ENCODE measurements at places on chromosomes 12 and 14.
A peak's percentile ranks its signal among the peaks of the same experiment; 100 is the strongest.

- DNase-seq = no peak
These were observed 11.9 kb downstream of the DLST start for GRCh38 chr14:74893614-74894091.

GRCh38 chr14:101184104-101184455 lies 280.6 kb upstream of the RTL1 start:
- no peak for DNase-seq

- no peak for DNase-seq
These were observed 1.4 kb downstream of the FIGNL2 start for GRCh38 chr12:51846911-51847642.

DNA sequence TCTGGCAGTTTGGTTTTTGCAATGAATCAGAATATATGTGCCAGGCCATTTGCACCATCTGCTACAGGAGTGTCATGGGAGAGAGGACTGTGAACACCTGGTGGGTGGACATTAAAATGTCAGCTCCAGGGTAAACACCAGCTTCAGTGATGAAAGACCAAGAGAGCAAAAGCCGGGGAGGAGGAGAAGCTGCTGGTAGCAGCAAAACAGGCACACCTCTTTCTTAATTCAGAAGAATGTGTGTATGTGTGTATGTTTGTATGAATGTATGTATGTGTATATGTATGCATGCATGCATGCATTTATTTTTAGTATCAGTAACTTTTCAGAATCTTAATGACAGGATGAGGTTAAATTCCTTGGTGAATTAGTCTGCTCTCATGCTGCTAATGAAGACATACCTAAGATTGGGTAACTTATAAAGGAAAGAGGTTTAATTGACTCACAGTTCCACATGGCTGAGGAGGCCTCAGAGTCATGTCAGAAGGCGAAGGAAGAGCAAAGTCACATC lies 357.4 kb upstream of the PRICKLE1 start:
- DNase-seq = no peak

DNA sequence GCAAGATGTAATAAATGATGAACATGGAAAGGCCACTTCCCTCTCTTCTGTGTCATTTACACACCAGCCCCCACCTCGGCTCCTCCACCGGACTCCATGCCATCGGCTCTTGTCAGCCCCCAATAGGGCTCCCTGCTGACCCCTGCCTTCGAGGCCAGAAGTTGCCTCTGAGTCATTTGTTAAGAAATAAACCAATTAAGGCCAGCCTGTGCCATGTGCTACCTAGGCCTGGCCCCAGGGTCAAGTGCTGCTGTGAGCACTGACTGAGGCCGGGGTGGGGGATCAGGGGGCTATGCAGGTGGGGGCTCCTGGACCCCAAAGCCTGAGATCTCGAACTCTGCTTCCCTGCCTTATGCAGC lies 53.2 kb downstream of the TESC start:
- DNase-seq = no peak

DNA sequence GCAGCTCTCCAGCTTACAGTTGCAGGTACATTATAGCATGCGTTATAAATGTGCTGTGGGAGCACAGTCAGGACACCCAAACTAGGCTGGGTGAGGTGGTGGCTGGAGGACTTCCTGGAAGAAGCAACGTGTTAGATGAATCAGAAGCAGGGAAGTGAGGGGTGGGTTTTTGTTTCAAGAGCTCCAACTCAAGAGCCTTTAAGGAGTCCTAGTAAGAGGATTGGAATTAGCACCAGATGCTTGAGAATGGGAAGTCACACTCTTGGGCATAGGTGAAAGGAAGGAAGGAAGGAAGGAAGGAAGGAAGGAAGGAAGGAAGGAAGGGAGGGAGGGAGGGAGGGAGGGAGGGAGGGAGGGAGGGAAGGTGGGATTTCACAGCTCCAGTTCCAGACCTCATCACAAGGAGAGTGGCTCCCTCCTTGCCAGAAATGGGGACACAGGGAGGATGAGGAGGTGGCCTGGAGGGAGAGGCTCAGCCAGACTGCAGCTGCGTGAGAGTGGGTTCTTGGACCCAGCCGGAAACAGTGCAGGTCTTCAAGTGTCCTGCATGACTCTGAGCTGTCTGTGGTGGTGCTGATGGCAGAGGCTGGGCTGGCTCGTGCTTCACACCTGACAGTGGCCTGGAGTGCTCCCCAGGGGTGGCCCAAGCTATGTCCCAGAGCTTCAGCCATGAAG lies 115.7 kb upstream of the GSC start:
- no peak for DNase-seq

DNA sequence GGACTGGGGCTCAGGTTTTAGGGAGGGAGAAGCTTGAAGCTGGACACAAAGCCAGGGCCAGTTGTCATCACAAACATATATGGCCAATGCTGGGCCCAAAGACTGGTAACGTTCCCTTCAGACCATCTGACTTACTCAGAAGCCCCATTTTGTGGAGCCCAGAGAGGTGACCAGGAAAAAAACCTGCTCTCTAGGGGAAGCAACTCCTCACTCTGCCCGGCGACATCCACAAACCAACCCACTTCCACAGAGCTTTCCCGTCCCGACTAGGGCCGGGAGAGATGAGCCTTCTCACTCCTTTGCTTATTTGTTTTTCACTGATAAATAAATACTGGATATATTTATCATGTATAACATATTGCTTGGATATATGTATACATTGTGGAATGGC lies 180.9 kb upstream of the RTL1 start:
- no peak for DNase-seq

DNA sequence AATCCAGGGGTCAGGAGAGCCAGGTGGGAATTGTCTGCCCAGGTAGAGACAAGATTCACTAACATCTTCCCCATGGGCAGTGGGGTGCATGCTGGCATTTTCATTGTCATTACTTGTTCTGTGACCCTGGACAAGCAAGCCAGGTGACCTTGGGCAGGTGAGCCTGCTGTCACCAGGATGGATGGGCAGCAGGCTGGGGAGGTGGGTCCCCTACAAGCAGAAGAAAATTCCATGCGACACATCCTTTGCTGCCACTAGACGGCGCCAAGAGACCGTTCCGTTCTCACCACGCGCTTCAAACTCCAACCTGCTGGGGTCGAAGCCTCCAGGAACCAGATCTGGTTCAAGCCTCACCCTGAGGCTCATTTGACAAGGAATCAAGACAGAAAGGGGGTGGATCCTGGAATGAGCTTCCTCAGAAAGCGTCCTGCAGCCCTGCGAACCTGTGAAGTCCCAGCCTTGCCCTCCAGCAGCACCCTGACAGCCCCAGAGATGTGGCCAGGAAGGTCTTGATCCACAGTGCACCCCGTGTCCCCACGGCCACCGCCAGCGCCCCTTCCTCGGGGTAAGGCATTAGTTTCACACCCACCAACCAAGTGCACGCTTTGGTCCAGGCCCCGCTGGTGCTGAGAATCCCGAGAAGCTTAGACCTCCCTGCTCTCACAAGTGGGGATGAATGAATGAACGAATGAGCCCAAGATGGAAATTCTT lies 3.2 kb upstream of the DYNC1H1 start:
- peak; percentile 18 for DNase-seq

GRCh38 chr14:93303659-93304058 lies 29.2 kb downstream of the BTBD7 start:
- no peak for DNase-seq

DNA sequence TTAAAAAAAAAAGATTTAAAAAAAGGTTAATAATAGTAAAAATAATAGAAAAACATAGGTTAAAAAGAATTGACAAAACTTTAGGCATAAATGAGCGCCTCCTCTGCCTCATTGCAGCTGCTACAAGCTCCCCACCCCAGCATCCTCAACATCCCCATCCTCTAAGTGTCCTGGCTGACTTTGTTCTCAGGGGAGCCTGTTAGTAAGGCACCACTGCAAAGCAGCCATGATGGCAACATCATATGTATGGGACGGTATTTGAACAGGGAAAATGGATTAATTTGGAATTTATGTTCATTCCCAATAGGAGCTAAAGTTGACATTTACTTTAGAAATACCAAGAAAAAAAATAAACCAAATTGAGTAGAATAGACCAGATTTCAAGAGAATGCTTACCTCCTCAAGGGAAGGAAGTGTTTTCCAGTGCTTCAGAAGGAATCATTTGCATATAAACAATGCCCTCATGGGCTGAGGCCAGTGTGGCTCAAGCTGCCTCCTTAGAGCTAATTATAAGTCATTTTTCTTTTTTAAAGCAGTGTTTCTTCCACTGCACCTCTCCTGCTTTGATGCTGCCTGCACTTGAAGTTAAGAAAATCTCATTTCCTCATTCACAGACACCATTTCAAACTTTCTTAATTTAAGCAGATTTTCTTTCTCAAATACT lies 59.6 kb downstream of the DACT1 start:
- no peak for DNase-seq

DNA sequence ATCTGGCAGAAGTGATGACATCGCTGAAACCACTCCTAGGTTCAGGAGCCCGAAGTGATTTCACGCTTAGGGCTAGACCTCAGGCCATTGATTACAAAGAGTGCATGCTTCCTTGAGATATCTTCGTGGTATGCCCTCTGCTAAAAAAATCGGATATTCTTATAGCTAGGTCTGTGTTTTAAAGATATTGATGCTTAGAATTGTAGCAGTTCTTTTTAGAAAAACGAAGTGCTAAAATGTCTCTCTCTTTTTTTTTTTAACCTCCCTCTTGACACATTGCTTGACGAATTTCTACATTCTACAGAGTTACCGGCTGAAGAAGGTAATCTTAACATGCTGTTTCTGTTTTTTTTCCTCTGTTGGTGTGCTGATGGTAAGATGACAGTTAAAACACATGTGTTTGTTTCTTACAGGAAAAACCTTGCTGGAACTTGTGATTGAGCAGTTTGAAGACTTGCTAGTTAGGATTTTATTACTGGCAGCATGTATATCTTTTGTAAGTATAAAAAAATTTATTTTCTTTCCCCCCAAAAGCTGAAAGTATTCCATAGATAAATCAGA lies 1.3 kb downstream of the ATP2A2 start:
- DNase-seq = no peak

DNA sequence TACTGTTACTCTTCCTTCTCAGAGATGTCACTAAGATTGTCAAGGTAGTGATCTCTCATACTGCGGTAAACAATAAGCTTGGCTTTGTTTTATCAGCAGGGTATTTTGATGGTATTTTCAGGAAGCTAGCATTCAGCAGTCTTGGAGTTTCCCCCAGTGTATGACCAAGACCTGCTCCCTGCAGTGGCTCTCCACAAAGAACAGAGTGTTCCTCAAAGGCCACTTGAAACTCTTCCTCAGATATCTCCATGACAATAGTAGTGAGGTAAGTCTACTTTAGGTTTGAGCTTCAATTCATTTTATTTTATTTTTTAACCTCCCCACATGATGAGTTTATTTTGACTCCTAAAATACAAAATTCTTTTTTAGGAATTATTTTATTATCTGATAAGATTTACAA lies 74.0 kb upstream of the G2E3 start:
- DNase-seq = no peak

DNA sequence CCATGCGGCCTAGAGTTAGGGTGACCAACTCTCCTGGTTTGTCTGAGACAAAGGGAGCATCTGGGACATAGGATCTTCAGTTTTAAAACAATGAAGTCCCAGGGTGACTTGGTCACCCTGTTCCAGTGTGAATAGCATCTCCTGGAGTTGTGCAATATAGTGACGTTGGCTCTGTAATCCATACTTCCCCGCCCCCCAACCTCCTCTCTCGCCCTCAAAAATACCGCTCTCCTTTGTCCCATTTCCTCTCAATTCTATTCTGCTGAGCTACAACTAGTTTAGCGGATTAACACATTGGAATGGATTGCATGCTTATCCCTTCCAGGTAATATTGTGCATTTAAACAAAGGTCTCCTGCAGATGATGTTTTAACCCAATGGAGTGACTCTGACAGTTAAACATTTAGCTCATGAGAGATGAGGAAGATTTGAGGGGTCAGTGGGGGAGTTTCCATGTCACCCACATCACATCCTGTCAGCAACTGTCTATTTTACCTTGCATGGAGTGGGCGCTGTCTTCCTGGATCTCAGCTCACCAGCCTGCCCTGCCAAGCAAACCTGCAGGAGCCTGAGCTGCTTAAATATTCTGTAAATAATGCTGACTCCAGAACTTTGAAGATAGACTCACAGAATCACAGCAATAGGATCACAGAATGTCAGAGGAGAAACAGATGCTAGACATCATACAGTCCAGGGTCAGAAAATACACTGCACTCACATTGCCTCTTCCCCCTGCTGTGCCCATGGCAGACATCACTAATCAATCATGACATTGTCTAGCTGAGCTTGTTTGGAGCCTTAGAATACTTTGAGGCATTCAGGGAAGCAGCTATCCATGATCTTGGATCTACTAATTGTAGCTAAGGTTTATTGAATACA lies 43.0 kb downstream of the MAP1LC3B2 start:
- no peak for DNase-seq

- DNase-seq = no peak
These were observed 146.2 kb downstream of the DPF3 start for GRCh38 chr14:72747652-72748051.

- no peak for DNase-seq
These were observed 1.5 kb upstream of the NTS start for GRCh38 chr12:85872497-85873091.

DNA sequence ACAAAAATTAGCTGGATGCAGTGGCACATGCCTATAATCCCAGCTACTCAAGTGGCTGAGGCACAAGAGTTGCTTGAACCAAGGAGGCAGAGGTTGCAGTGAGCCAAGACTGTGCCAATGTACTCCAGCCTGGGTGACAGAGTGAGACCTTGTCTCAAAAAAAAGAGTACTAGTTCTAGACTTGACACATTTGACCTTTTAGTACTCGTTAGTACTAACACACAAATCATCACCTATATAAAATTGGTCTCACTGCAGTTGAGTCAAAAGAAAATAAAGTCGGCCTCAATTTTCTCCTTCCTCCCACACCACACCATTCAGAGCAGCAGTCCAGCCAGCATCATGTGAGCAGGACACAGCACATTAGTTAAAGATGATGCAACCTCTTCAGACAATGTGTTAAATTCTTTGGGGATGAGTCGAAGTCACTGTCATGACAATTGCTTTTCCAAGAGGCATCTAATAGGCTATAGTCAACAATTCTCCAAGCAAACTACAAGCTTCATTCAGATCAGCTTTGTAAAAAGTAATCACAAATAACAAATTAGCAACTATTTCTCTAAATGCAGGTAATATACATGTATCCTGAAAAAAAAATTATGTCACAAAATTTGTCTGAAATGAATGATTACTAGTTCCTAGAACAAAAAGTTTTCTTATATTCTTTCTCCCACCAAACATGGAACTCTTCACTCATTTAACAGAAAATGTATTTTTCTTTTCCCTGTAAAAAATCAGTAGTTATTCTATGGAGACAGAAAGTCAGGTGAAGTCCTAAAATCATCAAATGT lies 55.6 kb downstream of the CLIP1 start:
- DNase-seq = no peak

- no peak for DNase-seq
These were observed 109.5 kb downstream of the DIO2 start for GRCh38 chr14:80101835-80102234.

DNA sequence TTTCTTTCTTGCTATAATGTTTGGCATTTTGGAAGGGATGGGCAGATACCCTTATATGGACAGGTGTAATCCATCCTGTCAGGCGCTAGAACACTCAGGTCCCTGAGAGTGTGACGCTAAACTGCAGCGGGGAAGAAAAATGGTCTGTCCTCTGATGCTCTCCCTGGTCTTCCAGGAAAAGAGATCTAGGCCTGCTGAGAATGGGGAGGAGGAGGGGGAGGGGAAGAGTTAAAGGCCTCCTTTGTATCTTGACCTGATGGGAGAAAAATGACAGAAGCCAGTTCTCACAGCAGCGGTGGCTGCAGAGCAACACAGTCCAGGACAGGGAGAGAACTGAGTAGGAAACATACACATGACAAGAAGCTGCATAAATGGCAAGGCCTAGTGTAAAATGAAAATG lies 61.1 kb downstream of the RPS6KA5 start:
- no peak for DNase-seq

All from SIG-M5 (cell line).